ENCODE measurements at places on chromosomes 5 and 9.

DNA sequence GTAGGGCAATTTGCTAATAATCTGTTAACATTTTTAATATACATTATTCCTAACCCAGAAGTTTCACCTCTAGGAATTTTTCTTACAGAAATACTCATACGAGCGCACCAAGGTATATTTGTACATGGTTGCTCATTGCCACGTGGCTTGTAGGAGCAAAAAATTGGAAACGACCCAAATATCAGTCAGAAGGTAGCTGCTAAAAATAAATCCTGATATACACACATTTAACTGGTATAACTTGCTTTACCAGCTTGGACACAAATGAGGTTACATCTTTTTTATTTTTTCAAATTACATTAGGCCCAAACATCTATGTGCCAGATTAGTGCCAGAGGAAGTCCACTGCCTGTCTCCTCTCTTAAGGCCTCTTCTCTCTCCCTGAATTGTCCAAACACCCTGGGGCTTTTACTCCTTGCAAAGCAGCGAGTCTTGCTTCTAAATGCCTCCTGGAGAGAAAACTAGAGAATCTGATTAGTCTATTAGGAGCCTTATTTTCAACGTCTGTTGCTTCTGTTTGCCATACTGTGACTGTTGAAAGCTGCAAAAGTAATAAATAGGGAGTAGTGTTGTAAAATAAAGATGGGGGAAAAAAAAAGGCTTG is 92.0 kb upstream of the SSBP2 start:
- DNase-seq: peak; percentile 11

DNA sequence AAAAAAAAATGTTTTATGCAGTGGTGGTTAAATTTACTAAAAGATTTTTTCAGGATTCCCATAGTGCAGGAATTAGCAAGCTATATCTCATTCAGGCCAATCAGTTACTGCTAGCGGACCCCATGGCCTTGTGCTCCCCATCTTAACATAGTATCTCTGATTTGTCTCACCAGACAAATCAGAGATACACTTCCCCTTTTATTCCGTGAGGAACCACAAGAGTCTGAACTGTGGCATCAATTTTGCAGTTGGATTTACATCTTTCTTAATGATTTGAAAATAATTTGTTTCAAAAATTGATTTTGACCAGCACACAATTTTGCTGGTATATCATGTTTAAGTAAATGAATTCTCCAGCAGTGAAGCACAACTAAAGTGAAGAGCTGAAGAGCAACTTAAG is 17.9 kb downstream of the ITGA1 start:
- DNase-seq: no peak

GRCh38 chr9:137438591-137439157 is 2.5 kb downstream of the ENTPD8 start:
- DNase-seq: no peak

GRCh38 chr5:82334856-82335255 is 56.7 kb upstream of the RPS23 start:
- no peak for DNase-seq

DNA sequence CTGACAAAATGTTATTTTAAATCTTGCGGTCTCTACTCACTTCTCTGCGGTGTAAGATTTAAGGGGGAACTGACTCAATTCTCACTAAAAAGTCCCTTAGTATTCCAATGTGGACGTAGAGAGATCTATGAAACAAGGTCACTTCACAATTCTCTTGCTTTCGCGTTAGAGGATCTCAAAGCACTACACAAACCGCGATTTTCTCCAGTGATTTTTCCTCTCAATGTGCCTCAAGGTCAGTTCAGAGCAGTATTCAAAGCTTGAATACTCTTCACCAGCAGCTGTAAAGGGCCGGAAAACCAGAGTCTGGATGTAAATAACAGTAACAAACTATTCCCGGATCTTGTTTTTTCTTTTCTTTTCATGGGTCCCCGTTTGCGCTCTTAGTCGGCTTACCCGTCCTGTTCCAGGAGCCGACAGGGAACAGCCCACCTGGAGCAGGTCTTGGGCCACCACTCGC is 128.2 kb downstream of the TMEM161B start:
- no peak for DNase-seq

DNA sequence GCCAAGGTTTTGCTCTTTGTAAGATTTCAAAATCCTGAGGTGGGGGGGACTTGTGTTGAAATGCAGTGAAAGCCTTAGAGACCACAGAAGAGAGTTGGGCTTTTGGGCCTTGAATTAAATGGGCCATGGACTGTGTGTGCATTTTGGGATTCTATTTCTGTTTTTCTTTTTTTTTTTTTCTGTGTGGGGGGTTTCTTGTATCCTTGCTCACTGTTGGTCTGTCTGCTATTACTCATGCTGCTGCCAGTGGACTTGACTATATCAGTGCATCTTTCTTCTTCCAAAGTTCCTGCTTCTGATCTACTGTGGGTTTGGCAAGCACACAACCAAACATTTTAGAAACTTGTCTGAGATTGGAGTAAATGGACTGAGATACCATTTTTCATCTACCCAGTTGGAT is 344.9 kb downstream of the ARL15 start:
- DNase-seq: no peak

Measured in suppressor macrophage treated with lipopolysaccharide for 1 hour (primary cell).